ENCODE measurements at places on chromosomes 2 and 18.

- DNase-seq, result no peak
These were observed 80.5 kb downstream of the HAUS1 start for GRCh38 chr18:46184727-46185126.

DNA sequence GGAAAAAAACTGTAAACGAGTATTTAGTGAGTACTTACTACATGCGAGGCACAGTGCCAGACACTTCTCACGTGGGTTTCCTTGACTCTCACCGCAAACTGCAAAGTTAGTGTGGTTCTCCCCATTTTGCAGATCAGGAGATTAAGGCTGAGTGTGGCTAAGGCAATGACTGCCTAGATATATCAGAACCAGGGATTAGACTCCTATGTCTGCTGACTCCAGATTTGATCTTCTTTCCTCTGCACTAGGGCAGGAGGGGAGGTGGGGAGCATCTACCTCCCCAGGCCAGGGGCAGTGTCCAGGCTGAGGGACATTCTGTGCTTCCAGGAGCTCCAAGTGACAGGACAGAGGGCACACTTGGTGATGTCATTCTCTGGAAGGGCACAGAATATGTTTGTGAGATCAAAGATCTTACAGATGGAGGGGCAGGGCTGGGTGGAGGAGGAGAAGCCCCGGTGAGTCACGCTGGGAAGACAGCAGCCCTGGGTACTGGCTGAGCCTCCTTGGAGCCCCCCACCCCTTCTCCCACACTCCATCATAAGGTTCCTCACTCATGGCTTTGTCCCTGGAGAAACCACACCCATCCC lies 92.4 kb downstream of the RHOB start:
- peak; percentile 48 for DNase-seq

DNA sequence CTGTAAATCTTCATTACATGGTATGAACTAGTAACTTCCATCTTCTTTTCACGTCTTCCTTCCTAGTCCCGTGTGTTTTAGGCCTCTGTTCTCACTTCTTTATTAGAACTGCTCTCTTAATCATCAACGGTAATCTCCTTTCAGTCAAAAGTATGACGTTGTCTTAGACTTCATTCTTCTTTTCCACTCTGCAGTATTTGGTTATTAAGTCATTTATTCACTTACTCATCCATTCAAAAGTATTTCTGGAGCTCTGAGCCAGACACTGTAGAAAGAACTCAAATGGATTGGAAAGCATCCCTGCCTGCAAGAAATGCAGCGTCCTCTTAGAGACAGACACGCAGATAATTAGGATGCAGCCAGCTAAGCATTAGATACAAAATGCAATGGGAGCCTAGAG lies 494.6 kb upstream of the NRP2 start:
- peak; percentile 51 for DNase-seq

- DNase-seq, result no peak
These were observed 188.1 kb upstream of the SPRED2 start for GRCh38 chr2:65620524-65620923.

Measured in fibroblast of skin of right biceps (primary cell).